ENCODE measurements at places on chromosomes 11 and 22.

DNA sequence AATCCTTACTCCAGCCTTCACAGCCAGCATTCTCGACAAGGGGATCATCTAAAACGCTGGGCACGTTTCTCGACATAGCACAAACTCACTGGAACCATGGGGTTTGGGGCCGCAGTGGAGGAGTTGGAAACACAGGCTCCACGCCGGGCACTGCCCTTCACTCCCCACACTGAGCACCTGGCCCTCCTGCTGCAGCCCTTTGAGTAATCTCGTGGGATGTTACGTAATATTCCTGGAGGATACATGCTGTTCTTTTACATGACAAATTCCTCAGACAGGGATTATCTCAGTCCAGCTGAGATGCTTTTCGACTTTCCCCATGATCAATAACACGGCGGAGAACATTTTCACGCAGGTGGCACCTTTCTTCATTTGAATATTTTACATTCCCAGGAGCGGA lies 408.0 kb downstream of the SHANK2 start:
- no peak for DNase-seq

DNA sequence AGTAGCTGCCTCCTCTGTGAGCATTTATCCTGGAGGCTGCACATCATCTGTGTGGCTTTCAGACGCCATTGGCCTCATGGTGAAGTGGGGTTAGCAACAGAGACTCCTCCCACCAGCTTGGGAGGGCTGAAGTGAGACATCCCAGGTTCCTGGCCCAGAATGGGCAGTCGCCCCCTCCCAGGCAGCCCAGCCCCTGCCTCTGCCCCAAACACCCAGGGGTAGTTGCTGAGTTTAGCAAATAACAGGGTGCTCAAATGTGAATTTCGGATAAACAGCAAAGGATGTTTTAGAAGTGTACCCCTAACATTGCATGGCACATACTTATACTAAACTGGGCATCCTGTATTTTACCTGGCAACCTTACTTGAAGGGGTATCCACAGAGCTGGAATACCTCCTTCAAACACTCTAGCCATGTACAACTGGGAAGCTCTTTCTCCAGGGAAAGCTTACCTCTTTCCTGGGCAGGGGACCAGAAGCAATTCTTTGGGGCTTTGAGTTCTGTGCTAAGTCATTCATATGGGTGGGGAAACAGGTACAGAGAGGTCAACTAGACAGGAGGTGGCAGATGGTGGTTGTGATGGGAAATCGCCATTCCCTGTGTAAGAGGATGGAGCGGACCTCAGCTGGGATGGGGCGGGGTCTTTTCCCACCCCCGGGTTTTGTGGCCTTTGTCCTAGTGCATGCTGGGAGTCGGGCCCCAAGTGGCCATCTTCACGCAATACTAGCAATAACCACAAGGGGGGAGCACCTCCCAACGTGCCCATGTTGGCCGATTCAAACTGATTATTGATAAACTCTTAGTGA lies 19.3 kb downstream of the MTFP1 start:
- peak; percentile 53 for DNase-seq

GRCh38 chr11:47248304-47248663 lies 330 bp downstream of the ACP2 start:
- DNase-seq, result peak; percentile 12

DNA sequence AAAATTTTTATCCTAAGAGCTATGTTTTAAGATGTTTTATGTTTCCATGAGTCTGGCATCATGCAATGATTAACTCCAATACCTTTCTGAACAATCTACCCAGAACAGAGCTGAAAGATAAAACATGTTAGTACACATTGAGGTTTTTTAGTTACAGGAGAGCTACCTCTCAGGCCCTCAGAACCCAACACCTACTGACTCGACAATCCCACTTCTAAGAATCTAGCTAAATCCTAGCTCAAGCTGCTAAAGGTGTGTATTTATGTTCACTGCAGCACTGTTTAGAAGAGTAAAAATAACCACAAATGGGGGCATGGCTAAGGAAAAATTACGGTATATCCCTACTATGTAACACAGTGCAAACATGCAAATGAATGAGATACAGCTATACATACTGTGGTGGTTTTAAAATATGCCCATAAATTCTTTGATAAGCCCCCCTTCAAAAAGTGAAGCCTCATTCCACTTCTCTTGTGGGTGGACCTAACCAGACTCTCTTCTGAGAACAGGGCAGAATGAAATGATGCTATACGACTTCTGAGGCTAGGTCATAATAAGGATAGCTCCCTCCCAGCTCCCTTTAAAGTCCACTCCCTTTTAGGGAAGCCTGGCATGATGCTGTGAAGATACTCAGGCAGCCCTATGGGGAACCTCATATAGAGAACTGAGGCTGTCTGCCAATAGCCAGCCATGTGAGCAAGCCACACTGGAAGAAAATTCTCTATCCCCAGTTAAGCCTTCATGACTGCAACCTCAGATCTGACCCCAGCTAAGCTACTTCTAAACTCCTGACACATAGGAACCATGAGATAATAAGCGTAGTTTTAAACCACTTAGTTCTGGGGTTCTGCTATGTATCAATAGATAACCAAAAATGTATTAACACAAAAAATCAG lies 29.5 kb downstream of the TMEM123 start:
- no peak for DNase-seq

DNA sequence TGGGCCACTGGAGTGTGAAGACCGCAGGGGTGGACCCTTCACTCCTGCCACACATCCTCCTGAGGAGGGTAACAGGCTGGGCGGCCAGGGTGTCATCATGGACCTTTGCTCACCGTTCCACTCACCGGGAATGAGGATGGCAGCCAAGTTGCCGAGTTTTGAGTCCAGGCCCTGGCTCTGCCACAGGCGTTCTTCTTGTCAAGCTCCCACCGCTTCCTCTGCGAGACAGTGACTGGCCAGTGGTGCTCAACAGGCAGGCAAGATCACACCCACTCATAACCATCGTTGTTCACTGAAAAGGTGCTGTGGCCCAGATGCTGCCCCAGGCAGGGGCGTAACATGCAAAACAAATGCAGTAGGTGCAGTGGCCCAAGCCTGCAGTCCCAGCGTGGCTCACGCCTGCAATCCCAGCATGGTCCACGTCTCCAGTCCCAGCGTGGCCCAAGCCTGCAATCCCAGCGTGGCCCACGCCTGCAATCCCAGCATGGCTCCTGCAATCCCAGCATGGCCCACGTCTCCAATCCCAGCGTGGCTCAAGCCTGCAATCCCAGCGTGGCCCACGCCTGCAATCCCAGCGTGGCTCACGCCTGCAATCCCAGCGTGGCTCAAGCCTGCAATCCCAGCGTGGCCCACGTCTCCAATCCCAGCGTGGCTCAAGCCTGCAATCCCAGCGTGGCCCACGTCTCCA lies 5.0 kb upstream of the PANX2 start:
- no peak for DNase-seq

GRCh38 chr11:70883973-70884623 lies 368.3 kb downstream of the SHANK2 start:
- DNase-seq, result no peak

GRCh38 chr22:31282748-31283468 lies 9.4 kb downstream of the PIK3IP1 start:
- DNase-seq, result no peak

- no peak for DNase-seq
Observed at GRCh38 chr22:28016781-28017557, 97.9 kb upstream of the PITPNB start.

GRCh38 chr11:10680956-10681487 lies 12.5 kb downstream of the IRAG1 start:
- no peak for DNase-seq

- no peak for DNase-seq
Observed at GRCh38 chr22:24164940-24165339, 16.3 kb upstream of the SUSD2 start.

- DNase-seq, result no peak
Observed at GRCh38 chr11:31325160-31325559, 44.4 kb downstream of the DCDC1 start.

GRCh38 chr22:39243439-39244135 lies 1.2 kb downstream of the PDGFB start:
- DNase-seq, result peak; percentile 31

- DNase-seq, result no peak
Observed at GRCh38 chr11:126101251-126101929, 38.7 kb upstream of the CDON start.

Measured in MM.1S (cell line).